ENCODE measurements at places on chromosomes 11 and 22.

GRCh38 chr11:46009647-46010046, 87.2 kb downstream of the LARGE2 start:
- no peak for DNase-seq

DNA sequence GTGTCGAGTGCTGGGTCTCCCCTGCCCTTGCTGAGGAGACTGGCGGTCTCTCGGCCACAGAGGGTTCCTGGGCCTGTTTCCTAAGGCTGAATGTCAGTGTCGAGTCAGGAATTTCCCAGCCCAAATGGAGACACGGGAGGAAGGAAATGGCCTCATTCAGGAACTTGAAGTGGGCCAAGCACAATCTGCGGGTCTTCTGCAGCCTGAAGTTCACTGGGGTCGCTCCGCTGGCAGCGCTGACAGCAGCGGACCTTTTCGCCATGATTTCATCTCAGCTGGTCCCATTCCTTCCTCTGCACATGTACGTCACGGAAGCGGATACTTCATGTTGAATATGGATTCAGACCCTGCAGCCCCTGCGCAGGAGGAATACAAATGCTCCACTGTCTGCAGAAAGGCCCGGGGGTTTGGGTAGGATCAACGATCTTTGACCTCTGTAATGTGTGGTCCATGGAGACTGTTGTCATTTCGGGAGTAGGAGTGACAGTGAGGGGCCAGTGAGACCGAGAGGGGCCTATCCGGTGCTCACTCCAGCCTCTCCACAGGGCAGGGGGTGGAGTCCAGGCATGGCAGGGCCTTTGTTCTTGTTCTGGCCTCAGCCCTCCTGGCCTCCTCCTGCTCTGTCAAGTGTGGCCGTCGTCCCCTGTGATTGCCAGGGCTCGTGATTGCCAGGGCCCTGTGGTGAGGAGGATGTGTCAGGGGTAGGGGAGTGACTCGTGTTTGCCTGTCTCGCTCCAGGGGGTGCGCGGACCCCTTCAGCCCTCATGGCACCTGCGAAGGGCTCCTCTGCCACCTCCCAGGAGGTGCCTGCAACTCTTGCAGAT, 402.3 kb downstream of the TBC1D22A start:
- no peak for DNase-seq

DNA sequence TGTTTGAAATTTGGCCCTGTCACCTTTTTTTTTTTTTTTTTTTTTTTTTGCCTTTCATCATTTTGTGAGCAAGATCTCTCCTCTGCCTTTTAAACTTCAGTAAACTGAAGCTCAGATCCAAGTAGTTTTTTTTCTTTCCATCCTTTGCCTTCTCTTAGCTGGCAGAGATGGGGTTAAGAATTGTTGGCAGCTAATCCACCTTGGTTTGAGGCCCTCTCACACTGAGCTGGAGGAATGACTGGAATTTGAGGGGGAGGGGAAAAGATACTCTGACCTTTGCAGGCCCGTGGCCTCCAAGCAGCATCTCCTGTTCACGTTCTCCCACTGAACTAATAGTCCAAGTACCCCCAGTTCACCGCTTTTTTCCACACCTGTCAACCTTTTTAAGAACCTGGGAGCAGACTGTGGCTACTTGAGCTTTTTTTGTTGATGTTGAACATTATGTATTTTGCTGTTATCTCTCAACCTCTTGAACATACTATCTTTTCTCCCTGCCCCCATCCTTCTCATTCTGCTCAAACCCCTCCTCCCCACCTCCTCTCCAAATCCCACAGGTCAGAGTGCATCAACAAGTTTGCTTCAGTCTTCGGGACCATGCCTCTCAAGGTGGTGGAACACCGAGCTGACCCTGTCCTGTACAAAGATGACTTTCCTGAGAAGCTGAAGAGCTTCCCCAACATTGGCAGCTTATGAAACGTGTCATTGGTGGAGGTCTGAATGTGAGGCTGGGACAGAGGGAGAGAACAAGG, 66.2 kb downstream of the ALX4 start:
- DNase-seq = no peak

GRCh38 chr11:115084231-115084630, 405.9 kb downstream of the NXPE2 start:
- DNase-seq = peak; percentile 90

GRCh38 chr11:119417726-119418540, 5.0 kb downstream of the THY1 start:
- DNase-seq = no peak

- no peak for DNase-seq
Observed at GRCh38 chr11:70862093-70862492, 390.3 kb downstream of the SHANK2 start.

DNA sequence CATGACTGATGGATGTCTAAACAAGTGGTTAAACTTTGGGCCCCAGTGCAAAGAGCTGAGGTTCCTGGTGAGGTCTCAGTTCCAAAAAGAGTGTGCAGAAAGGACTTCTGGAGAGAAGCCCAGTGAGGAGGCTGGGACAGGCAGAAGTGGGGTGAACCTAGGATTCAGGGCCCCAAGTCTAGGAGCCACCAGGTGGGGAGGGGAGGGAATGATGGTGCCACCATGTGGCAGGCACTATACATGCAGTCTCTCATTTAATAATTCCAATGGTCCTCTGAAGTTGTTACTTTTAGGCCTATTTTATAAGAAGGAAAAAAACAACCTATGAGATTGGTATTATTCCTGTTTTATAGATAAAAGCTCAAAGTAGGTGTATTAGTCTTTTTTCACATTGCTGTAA, 102.0 kb downstream of the INSC start:
- DNase-seq = no peak

DNA sequence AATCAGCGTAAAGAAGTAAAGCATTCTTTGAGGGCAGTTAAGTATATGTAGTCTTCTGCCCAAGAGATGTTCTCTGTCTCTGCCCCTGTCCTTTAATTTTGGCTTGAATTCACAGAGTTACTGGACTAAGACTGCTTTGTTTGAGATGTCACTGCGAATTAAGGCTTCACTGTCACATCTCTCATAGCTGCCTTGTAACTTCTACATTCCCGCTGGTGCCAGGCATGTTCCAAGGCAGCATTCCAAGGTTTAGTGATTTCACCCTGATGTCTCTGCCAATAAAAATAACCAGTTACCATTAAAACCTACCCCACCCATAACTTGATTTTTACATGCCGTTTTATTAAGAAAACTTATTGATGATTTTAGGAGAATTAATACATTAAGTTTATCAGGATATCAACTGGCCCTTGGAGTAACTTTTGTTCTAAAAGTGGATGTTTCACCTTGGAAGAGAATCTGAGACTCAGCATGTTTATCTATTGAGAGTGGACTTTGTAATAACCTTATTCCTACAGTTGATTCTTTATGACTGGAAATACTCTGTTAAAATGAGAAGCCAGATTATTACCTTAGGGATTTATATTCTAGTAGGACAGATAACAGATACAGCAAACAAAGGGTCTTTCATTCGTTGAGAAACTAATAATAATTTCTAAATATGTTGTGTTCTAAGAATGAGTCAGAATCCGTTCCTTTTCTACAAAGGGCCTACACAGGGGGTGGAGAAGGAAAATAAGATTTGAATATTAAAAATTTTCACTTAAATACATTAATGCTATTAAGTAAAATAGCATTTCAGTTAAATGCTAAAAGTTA, 110.2 kb downstream of the UVRAG start:
- DNase-seq = no peak

DNA sequence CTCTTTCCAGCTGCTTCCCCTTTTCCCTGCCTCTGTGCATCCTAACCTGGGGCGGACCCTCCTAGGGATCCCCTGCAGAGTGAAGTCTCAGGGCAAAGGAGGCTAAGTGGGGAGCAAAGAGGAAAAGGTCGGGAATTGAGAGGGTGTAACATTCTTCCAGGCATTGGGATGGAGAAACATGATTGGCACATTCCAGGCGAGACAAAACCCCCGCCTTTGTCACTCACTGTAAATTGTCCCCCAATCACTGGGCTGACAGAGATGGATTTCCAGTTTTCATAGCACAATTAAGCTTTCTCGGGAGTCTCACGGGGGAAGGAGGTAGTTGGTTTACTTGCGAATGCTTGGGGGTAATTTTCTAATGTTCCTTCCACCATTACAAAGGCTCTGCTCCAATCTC, 74.9 kb downstream of the MIAT start:
- no peak for DNase-seq

- no peak for DNase-seq
Observed at GRCh38 chr11:70381872-70382861, 16.2 kb upstream of the CTTN start.

DNA sequence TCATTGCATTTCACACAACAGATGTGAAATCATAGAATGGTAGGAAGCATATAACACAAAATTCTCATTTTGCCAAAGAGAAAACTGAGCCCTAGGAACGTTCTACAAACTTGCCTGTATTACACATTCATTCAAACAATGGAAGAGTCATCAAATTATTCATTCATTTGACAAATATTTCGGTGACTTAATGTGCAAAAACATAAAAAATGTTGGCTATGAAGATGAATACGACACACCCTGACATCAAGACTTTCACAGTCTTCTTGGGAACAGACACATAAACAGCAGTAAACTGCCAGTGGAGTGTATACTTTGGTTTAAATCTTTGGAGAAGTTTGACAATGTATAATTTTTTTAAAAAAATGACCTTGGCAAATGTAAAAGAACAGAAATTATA, 20.4 kb upstream of the C11orf87 start:
- DNase-seq = no peak

DNA sequence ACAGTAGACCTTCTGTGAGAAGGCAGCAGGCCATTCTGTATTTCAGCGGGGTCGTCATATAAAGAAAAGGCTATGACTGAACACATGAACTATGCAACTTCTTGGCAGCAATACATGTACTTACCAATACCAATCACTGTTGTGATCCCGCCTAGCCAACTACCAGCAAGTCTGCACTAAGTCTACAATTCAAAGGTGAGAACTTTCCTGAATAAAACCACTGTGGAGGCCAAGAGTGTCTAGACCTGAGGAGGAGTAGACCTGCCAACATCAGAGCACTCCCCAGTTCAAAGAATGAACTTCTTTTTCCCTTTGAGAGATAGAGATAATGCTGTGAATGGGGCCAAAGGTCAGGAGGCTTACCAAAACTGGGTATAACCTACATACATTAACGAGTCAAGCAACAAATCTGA, 108.2 kb downstream of the SIK3 start:
- no peak for DNase-seq

GRCh38 chr11:9206496-9206895, 58.7 kb downstream of the DENND5A start:
- DNase-seq = no peak

GRCh38 chr22:24236656-24237055, 8.2 kb downstream of the GGT5 start:
- DNase-seq = no peak

DNA sequence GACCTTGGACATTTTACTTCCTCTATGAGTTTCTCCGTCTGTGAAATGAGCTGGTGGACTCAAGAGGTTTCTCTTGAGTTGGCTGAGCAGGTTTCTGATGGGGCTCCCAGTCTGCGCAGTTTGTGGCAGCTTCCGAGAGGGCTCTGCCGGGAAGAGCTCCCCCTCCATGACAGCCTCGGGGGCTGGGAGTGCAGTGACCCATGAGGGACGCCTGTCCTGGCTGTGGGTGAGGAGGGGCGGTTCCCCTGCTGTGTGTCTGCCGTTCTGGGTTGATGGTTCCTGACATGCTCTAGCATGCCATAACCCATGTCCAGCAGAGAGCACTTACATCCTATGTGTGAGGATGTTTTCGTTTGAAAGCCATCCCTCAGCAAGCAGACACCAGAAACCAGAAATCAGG, 14.8 kb downstream of the CSF2RB start:
- no peak for DNase-seq

GRCh38 chr11:63001456-63001855, 14.2 kb downstream of the SLC22A8 start:
- peak; percentile 52 for DNase-seq

All from NCI-H524 (cell line).